ENCODE measurements at places on chromosomes 4 and X. TPM values are rescaled to one million over a fixed set of nuclear protein-coding genes. Genes with fewer than 3 reads are reported as not detected.

The ARHGEF9 gene
- 4.8 TPM for total RNA-seq

The ADAM29 gene
- total RNA-seq = not detected

The ENAM gene
- total RNA-seq = not detected

The IBSP gene
- total RNA-seq = not detected

The ITM2A gene
- 14.5 TPM for total RNA-seq

The ETDB gene
- not detected for total RNA-seq

The CSN2 gene
- total RNA-seq = not detected

The QRFPR gene
- total RNA-seq = not detected

The PRDM5 gene
- total RNA-seq = 6.5 TPM

The OPRPN gene
- not detected for total RNA-seq

The RRH gene
- total RNA-seq = 0.09 TPM

The CPLX1 gene
- total RNA-seq = 0.47 TPM

The HELT gene
- not detected for total RNA-seq

The HSFX4 gene
- total RNA-seq = not detected

The EVC2 gene
- 7.4 TPM for total RNA-seq

The FGB gene
- total RNA-seq = not detected

The F9 gene
- not detected for total RNA-seq

The ADH1A gene
- not detected for total RNA-seq

The UTP14A gene
- 22.7 TPM for total RNA-seq

The HDAC8 gene
- 30.8 TPM for total RNA-seq

The FRG2 gene
- not detected for total RNA-seq

The ERAS gene
- total RNA-seq = not detected

The TMEM35A gene
- total RNA-seq = 1.8 TPM

The BEX3 gene
- 301 TPM for total RNA-seq

The GYPB gene
- total RNA-seq = not detected

The COX7B2 gene
- not detected for total RNA-seq

The ARHGAP36 gene
- total RNA-seq = 0.09 TPM

The BTC gene
- not detected for total RNA-seq

The RADX gene
- 0.09 TPM for total RNA-seq

The NEUROG2 gene
- total RNA-seq = not detected

The NAP1L5 gene
- 4.1 TPM for total RNA-seq

The AKAP14 gene
- total RNA-seq = not detected

The L1CAM gene
- total RNA-seq = 0.09 TPM

The TEX13C gene
- not detected for total RNA-seq

The POU4F2 gene
- not detected for total RNA-seq

The PCDH10 gene
- 15.1 TPM for total RNA-seq

The UCP1 gene
- total RNA-seq = not detected

The HPGD gene
- 0.19 TPM for total RNA-seq

The SYTL5 gene
- 0.09 TPM for total RNA-seq

The KLHL13 gene
- 3.1 TPM for total RNA-seq

The RTL3 gene
- under 0.01 TPM for total RNA-seq

The TMEM154 gene
- 3.9 TPM for total RNA-seq

The ZNF595 gene
- total RNA-seq = 10.5 TPM

The DDX53 gene
- total RNA-seq = not detected

The CFP gene
- total RNA-seq = 0.81 TPM

The MAGEA11 gene
- total RNA-seq = not detected

The XK gene
- total RNA-seq = not detected

The SSX1 gene
- total RNA-seq = not detected

All from endothelial cell of coronary artery (primary cell).